ENCODE measurements at places on chromosomes 7 and 10. TPM values are rescaled to one million over a fixed set of nuclear protein-coding genes. Genes with fewer than 3 reads are reported as not detected.

The SPDYE16 gene
- total RNA-seq, result 0.09 TPM

The SPDYE1 gene
- total RNA-seq, result not detected

The FGFBP3 gene
- total RNA-seq, result 1.2 TPM

The LRIT2 gene
- total RNA-seq, result not detected

The PANK1 gene
- total RNA-seq, result 5.2 TPM

DNA sequence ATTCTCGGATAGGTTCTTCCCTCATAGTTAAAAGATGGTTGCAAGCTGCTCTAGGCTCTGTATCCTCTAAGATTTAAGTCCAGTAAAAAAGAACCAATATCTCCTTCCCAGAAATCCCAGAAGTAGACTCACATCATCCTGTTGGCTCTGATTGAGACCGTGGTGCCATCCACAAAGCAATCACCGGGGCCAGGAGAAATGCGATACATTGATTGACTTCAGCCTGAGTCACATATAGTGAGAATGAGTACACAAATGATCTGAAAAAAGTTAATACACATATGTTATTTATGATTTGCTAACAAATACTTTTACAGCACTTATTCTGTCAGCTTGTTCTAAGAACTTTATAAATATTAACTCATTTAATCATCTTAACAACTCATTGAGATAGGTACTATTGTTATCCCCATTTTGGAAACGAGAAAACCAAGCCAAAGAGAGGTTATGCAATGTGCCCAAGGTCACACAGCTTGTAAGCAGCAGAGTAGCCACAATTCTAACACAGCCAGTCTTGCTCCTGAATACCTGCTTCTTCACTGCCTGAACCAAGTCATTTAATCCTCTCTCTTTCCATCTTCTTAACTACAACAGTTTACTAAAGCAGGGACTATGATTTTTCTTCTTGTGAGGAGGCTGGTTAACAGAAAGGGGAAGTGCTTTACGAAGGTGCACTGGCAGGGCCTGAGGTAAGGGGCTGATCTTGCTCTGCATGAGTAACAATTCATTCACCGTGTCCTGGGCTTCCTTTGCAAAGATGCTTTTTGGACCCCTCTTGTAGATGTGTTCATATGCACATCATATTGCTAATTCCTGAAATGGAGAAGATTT, 177.0 kb downstream of the REEP3 start:
- DNase-seq, result no peak

DNA sequence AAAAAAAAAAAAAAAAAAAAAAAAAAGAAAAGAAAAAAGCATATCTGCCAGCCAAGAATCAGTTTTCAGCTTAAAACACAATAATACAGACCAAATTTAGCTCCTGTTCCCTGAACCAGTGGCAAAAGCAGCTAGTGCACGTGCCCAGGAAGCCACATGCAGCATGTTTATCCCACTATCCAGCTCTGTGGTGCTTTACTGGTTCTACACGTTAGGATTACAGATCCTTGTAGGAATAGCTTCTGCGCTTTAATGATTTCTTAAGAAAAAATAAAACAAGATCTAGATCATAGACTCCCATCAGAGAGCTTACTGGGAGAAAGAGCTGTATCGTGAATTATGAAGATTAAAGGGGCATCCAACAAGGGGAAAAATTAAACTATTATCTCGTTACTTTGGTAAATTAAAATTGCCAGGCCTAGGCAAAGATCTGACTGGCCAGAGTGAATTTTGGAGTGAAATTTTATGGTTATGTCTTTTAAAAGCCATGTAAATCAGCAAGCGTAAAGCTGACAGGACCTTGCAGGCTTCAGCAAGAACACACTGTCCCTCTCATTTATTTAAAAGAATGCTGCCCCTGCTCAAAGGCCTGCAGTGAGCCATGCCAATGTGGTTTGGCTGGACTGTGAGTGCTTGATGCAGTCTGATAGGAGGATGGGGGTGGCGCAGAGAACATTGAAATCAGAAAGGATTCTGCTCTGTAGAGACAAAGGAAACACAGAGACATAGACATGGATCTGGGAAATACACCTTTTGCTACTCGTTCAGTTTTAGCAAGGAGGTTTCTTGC, 177.3 kb upstream of the PHYHIPL start:
- peak; percentile 17 for DNase-seq

DNA sequence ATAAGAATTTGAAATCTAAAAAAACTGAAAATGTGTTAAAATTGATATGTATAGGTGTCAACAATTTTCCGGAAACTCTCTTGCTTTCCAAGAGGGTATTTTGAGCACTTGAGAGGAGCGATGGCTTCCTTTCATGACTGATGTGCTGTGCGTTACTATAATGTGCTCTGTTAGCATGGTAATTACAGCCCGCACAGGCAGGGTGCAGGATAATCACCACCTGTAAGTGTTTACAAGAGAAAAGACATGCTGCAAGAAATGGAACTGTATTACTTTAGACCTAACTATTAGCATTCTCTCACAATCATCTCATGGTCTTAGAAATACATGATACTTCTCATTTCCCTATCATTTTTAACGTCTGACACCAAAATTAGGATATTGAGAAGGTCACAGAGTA, 92.4 kb upstream of the ADARB2 start:
- no peak for DNase-seq

DNA sequence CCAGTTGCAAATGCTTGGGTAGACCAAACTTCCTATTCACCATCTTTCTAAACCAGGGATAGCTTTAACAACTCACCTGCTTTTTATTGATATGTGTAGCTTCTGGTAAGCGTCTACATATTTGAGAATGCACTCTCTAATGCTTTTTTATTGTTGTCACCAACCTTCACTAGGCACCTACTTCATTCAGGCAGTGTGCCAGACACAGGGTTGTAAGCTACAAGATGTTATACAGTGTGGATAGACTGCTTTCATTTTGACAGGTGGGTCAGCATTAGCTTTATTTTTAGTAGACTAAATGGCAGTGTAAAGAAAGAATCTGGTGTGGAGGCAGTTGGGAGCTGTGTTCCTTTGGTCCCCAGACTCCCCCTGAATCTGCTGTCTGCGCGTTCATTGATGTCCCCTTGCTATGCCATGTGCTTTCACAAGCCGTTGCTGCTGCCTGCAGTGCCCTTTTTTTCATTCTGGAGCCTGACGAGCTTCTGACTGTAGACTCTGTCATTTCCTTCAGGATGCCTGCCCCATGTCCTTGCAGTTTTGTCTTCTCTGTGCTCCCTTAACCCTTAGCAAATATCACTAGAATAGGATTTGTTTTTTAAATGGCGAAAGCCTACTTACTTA, 32.1 kb downstream of the NRF1 start:
- no peak for DNase-seq

DNA sequence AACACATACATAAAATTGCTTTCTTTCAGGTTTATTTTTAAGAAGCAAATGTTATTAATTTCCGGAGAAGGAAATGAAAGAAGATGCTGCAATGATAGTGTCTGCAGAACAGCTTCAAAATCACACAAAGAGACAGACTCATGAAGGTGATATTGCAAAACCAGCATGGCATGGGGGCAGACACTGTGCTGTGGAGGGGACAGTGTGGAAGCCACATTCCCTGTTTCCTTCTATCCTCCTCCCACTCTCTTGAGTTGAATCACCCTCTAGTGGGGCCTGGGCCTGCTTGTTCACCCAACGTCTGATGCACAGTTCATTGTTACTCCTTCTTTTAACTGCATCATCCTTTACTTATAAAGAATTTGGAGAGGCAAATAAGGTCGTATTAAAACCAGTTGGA, 104.0 kb upstream of the INSIG1 start:
- no peak for DNase-seq

- DNase-seq, result no peak
Observed at GRCh38 chr7:144018065-144018464, 17.9 kb downstream of the OR6B1 start.

DNA sequence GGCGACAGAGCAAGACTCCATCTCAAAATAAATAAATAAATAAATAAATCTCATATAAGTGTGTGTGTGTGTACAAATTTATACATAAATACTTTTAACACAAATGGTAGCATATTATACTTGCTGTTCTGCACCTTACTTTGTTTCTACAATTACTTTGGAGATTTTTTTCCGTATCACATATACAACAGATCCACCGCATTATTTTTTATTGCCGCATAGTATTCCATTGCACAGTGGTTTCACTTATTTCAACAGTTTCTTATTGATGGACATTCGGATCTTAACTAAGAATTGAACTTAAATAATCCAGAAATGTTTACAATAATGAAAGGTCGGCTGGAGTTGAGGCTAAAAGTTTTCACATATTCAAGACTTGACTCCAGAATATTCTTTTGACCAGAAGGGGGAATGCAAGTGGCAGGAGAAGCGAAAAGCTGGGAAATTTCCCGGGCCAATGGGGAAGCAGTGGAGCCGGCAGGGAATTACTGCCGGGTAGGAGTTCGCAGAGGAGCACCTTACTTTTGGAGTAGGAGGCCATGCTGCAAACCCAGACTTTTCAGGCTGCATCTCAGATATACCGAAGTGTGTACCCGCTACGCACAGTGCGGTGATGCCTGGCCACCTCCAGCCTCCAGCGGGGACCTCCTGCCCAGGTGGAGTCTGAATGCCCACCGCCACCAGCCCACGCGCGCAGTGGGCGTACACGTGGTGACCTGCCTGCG, 415 bp upstream of the CNNM1 start:
- peak; percentile 5 for DNase-seq

GRCh38 chr10:97012470-97012869, 173.3 kb downstream of the SLIT1 start:
- no peak for DNase-seq

- no peak for DNase-seq
Observed at GRCh38 chr10:27207350-27207749, 33.2 kb downstream of the ACBD5 start.

- DNase-seq, result no peak
Observed at GRCh38 chr10:64444564-64444963, 923.4 kb downstream of the REEP3 start.

DNA sequence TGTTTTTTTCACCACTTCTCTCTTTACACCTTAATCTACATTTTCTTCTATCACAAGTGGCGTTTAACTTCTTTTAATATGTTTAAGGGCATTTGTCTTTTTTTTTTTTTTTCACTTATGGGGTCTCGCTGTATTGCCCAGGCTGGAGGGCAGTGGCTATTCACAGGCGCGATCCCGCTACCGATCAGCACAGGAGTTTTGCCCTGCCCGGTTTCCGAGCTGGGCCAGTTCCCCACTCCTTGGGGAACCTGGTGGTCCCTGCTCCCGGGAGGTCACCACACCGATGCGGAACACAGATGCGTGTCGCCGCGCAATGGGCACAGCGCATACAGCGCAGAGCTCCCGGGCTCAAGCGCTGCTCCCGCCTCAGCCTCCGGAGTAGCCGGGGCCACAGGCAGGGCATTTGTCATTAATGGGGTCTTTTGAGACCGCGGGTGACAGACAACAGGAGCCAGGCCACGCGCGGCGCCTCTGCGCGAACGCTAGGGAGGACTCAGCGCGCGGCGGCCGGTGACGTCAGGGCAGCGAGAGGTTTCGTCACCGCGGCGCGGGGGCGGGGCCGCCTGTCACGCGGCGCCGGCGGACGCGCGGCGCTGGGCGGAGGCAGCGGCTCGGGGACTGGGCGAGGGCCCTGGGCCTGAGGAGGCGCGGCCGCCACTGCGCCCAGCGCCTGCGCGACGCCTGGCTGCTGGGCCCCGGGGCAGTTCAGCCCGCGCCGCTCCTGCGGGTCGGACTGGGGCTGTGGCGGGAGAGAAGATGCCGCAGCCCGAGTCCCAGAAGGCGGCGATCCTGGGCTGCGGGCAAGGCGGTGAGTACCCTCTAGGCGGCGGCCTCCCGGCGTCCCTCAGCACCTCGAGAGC, at the start of gene GALNT11:
GALNT11 (plus strand) TSS at position 598 of the 860 bp plus-strand sequence. CDS start 68,554 bp downstream, outside the sequence.
- peak; percentile 77 for DNase-seq

GRCh38 chr7:7231865-7232264, 49.5 kb downstream of the C1GALT1 start:
- DNase-seq, result no peak

GRCh38 chr7:47536661-47537611, 45.0 kb downstream of the TNS3 start:
- peak; percentile 88 for DNase-seq

Data from fibroblast of the aortic adventitia (primary cell).